Activated CD8-positive, alpha-beta T cell treated with anti-CD3 and anti-CD28 coated beads for 36 hours (primary cell): ENCODE measurements at places on chromosomes 5 and 9.

DNA sequence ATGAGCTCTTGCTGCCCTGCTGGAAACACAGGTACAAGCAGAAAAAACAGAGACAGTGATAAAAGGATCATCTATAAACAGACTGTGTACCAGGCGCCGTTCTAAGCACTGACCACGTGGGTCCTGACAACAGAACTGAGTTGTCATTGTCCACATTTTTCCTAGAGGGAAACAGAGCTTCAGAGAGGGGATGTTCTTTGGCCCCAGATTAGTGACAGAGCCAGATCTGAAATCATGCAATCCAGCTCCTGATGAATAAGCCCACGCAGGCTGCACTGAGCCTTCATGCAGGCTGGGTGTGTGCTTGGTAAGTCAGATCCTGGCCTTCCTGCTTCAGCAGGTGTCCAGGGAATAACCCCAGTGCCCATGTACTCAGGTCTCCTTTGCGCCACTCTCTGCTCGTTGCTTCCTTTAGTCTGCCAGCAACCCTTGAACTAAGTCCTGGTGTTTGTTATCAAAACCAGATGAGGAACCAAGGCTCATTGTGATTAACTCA, 22.8 kb upstream of the TCF7 start:
- H3K4me3 ChIP-seq: no peak overlapping the region
- H3K36me3 ChIP-seq: no peaks in the 10 kb centered on the region
- no peaks in the 10 kb centered on the region for H3K27me3 ChIP-seq
- no peak for DNase-seq

DNA sequence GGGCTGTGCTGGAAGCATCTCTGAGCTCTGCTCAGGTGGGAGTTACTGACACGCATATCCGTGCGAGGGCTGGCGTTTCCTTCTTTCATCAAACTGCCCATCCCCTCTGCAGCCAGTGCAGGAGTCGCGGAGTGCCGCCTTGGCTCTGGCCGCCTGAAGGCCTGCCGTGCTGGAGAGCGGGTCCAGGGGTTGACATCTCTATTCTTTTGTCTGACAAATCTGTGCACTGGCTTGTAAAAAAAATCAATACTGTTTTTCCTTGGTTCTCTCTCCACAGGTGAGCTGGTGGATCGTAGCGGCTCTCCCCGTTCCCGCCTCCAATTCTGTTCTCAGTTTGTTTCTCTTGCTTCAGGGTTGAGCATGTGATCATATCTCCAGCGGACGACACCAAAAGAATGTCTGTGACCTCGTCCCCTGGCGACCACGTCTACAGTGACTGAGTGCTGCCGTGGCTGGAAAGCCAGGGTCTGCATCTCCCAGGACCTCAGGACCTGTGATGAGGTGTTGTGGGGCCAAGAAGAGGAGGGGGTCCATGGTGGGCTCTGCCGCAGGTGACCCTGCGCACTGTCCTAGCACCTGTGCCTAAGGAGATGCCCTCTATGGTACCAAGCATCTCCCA, 214.3 kb upstream of the IRX4 start:
- H3K27me3 ChIP-seq: peaks cover 6% of the 10 kb centered on the region
- H3K4me1 ChIP-seq: no peaks in the 10 kb centered on the region
- DNase-seq: no peak
- no peak overlapping the region for H3K4me3 ChIP-seq
- H3K36me3 ChIP-seq: no peaks in the 10 kb centered on the region

DNA sequence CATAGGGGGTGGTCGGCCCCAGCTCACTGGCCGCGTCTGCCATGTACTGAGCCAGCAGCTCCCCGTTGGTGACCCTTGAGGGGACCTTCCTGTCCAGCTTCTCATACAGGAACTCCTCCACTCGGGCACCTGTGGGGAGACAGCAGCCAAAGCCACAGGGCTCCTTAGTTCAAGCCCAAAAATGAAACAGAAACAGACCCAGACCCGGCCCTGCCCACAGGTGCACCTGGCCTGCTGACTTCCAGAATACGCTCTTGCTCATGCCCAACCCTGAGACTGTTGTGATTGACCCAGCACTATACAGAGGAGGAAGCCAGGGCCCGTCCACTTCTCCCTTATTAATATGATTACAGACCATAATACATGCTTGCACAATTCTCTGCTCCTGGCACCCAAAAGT, 7.0 kb downstream of the SH3GLB2 start:
- peak overlapping the region; percentile 46 for H3K27ac ChIP-seq
- peaks cover 6% of the 10 kb centered on the region for H3K36me3 ChIP-seq
- DNase-seq: no peak

- no peak for DNase-seq
- H3K36me3 ChIP-seq: no peaks in the 10 kb centered on the region
- no peak overlapping the region for H3K27ac ChIP-seq
Observed at GRCh38 chr5:64653766-64654560, 36.3 kb upstream of the SHISAL2B start.

- DNase-seq: no peak
- H3K27me3 ChIP-seq: no peaks in the 10 kb centered on the region
- H3K4me3 ChIP-seq: no peak overlapping the region
- no peaks in the 10 kb centered on the region for H3K36me3 ChIP-seq
Observed at GRCh38 chr9:4781408-4781807, 11.3 kb upstream of the RCL1 start.

- H3K4me1 ChIP-seq: peaks cover 10% of the 10 kb centered on the region
- no peak for DNase-seq
- H3K36me3 ChIP-seq: no peaks in the 10 kb centered on the region
- H3K27ac ChIP-seq: no peak overlapping the region
- H3K27me3 ChIP-seq: peaks cover 2% of the 10 kb centered on the region
- no peak overlapping the region for H3K4me3 ChIP-seq
Observed at GRCh38 chr5:57034201-57034916, 82.4 kb upstream of the MIER3 start.

- peaks cover 39% of the 10 kb centered on the region for H3K4me1 ChIP-seq
- H3K27me3 ChIP-seq: no peaks in the 10 kb centered on the region
- peaks cover 56% of the 10 kb centered on the region for H3K36me3 ChIP-seq
- H3K27ac ChIP-seq: no peak overlapping the region
- peak; percentile 69 for DNase-seq
- no peak overlapping the region for H3K4me3 ChIP-seq
Observed at GRCh38 chr9:137453643-137454081, 5.5 kb downstream of the NSMF start.

- H3K4me1 ChIP-seq: no peaks in the 10 kb centered on the region
- DNase-seq: no peak
- H3K27me3 ChIP-seq: peaks cover 9% of the 10 kb centered on the region
- H3K36me3 ChIP-seq: no peaks in the 10 kb centered on the region
- no peak overlapping the region for H3K27ac ChIP-seq
Observed at GRCh38 chr9:135216236-135216635, 128.8 kb downstream of the OLFM1 start.

DNA sequence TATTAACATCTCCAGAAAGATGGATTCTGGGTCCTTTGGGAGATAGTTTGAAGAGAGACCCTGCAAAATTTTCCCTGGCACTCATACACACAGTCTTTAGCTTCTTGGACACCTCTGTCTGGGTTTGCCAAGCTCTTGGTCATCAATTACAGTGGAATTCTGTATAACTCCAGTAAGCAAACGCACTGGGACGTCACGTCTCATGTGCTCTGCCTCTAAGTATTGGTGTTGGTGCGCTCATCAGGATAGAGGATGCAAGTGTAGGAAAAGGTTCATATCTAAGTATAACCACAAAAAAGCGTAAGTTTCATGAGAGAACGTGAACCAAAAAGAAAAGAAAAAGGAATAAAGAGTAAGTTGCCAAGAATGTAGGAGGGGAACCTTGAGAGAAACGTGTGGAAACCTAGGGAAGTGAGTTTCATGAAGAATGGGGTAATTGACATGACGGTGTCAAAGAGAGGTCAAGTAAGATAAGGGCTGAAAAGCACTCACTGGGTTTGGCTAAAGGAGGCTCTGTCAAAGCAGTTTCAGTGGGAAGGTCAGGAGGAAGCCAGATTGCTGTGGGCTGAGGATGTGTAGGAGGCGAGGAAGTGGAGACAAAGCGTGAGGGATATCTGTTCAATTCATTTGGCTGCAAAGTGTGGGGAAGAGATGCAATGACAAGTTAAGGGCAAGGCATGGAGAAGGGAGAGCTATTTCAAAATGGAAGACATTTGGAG, 92.7 kb downstream of the RAD23B start:
- peaks cover 3% of the 10 kb centered on the region for H3K27me3 ChIP-seq
- no peak overlapping the region for H3K4me3 ChIP-seq
- H3K4me1 ChIP-seq: no peaks in the 10 kb centered on the region

DNA sequence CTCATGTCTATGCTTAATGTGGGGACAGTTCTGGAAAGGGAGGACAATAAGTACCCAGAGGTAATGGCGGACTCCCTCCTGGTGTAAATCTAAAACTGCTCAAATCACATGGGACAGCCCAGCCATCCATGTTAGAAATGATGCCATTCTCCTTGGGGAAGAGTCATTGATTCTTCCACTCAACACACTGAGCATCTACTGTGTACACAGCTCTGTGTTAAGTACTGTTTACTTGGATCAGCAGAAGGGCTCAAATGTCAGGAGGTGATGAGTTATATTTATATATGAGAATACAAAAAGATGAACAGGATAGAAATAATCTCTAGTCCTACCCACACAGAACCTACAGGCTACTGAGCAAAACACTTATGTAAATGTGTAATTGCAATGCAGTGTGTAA, 31.8 kb upstream of the NANS start:
- no peaks in the 10 kb centered on the region for H3K27me3 ChIP-seq
- no peak overlapping the region for H3K4me3 ChIP-seq
- H3K36me3 ChIP-seq: peaks cover 11% of the 10 kb centered on the region
- no peak overlapping the region for H3K27ac ChIP-seq
- DNase-seq: no peak

- H3K4me3 ChIP-seq: peak overlapping the region; percentile 65
- peaks cover 99% of the 10 kb centered on the region for H3K4me1 ChIP-seq
- H3K27ac ChIP-seq: peak overlapping the region; percentile 82
- no peaks in the 10 kb centered on the region for H3K27me3 ChIP-seq
- H3K36me3 ChIP-seq: peaks cover 28% of the 10 kb centered on the region
- DNase-seq: no peak
Observed at GRCh38 chr5:134128648-134128995, 14.1 kb downstream of the TCF7 start.

DNA sequence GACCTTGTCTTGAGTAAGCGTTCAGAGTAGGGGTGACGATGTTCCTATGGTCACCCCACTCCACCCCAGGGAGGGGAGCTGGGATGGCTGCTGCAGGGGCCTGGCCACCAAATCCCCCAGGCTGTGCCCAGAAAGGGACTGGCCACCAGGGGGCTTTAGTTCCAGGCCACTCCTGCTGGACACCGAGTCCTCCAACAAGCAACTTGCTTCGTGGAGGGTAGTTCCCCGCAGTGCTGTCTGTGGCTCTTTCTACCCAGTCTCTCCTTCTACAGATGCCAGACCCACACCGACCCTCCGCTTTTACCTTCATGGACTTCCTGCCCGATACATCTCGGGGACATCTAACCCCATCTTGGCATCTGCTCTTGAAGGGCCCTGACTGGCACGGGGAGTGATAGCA, 35.7 kb upstream of the GABRP start:
- no peak for DNase-seq
- H3K36me3 ChIP-seq: no peaks in the 10 kb centered on the region
- H3K4me1 ChIP-seq: peaks cover 3% of the 10 kb centered on the region

DNA sequence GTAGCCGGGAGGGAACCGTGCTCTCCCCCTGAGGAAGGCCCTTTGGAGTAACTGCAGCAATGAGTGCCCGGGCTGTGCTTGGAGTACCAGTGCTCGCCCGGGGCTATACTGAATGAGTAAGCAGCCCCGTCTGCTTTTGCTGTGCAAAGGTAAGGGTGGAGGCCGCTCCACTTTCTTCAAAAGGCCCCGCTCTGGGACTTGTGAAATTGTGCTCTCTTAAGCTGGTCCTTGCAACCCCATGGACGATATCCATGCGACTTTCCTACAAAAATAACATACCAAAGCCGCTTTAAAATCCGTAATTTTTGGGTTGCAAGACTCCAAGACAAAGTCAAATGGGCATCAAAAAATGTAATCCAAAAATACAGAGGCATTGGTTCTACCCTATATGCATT, 578 bp upstream of the TNFAIP8 start:
- DNase-seq: peak; percentile 70
- H3K27me3 ChIP-seq: no peaks in the 10 kb centered on the region
- H3K4me3 ChIP-seq: peak overlapping the region; percentile 98
- peak overlapping the region; percentile 97 for H3K27ac ChIP-seq

DNA sequence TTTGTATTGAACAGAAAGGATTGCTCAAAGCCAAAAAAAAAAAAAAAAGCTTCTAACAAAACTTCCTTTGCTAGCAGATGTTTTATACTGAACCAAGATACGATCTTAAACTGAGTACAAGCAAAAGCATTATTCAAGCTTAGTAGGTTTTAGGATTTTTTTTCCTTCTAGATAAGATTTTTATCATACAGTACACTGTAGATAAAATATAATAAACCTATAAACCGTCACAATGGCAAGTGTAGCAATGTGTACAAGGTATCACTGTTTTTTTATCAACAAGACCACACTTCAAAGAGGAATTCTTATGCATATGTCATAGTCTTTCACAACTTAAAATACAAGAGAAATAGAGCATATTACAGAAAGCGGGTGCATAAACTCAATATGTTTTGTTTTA, 56.5 kb upstream of the TRPM3 start:
- H3K27me3 ChIP-seq: no peaks in the 10 kb centered on the region
- no peaks in the 10 kb centered on the region for H3K4me1 ChIP-seq
- no peaks in the 10 kb centered on the region for H3K36me3 ChIP-seq
- no peak for DNase-seq

DNA sequence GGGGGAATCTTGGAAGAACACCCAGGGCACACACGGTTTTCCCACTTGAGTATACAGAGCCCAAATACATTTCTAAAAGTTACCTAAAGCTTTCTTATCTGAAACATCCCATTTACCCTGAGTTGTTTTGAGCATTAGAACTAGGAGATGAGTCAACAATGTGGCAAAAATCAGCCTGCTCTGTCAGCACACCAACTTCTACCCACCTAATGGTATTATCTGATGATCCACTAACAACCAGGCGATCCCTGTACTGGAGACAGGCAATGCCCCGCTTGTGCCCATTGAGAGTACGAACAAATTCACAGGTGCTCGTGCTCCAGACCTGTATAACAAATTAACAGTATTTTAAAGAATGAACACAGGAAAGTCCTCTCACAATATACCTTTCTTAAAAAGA, 87.0 kb downstream of the SMIM23 start:
- no peak overlapping the region for H3K4me3 ChIP-seq
- H3K4me1 ChIP-seq: no peaks in the 10 kb centered on the region
- peaks cover 50% of the 10 kb centered on the region for H3K36me3 ChIP-seq
- H3K27me3 ChIP-seq: no peaks in the 10 kb centered on the region
- DNase-seq: no peak
- no peak overlapping the region for H3K27ac ChIP-seq

DNA sequence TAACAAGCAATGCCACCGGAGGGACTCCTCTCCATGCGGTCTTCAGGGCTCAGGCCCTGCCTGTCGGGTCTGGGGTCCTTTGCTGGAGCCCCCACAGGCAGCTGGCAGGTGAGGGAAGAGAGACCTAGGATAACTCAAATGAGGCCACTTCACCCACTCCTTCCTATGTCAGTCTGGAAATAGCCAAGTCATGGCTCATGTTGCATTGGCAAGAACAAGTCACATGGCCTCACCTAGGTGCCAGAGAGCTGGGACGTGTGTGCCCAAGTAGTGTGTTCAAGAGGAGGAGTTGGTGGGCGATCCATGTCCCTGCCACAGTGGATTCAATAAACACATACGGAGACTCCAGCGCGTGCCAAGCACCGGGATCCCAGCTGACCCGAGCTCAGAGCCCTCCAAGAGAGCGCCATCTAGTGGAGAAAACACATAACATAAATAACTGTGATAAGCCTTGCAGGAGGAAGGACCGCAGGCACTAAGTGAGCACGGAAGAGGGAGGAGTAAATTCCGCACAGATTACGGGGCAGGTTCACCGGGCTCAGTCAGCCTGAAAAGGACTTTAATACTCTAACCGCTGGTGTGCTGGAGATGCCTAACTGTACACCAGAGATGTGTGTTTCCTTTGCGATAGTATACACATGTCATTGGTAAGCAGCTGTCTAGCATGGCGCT, 580.8 kb downstream of the CCDC171 start:
- no peak overlapping the region for H3K4me3 ChIP-seq
- H3K4me1 ChIP-seq: peaks cover 17% of the 10 kb centered on the region
